ENCODE measurements at places on chromosomes 2 and 18. TPM values are rescaled to one million over a fixed set of nuclear protein-coding genes. Genes with fewer than 3 reads are reported as not detected.

The PEX13 gene
- total RNA-seq, result 36.2 TPM

The HOXD4 gene
- 1.6 TPM for total RNA-seq

The GNLY gene
- not detected for total RNA-seq

The KIF5C gene
- 0.65 TPM for total RNA-seq

The GPAT2 gene
- 0.76 TPM for total RNA-seq

The NGEF gene
- 9.9 TPM for total RNA-seq

The CCBE1 gene
- 49.1 TPM for total RNA-seq

The ERICH2 gene
- 0.43 TPM for total RNA-seq

The CIAO1 gene
- total RNA-seq, result 69.9 TPM

The RBM44 gene
- total RNA-seq, result 1.6 TPM

The CD226 gene
- 0.32 TPM for total RNA-seq

The KLHL14 gene
- not detected for total RNA-seq

All from articular chondrocyte of knee joint (primary cell).